ENCODE measurements at places on chromosomes 1 and 21. TPM values are rescaled to one million over a fixed set of nuclear protein-coding genes. Genes with fewer than 3 reads are reported as not detected.

- H3K4me3 ChIP-seq = no peak overlapping the region
- H3K4me1 ChIP-seq = no peaks in the 10 kb centered on the region
- H3K36me3 ChIP-seq = no peaks in the 10 kb centered on the region
- no peaks in the 10 kb centered on the region for H3K27me3 ChIP-seq
- no peak for DNase-seq
- no peak overlapping the region for H3K27ac ChIP-seq
Observed at GRCh38 chr1:112517231-112517630, 8.5 kb downstream of the WNT2B start.

DNA sequence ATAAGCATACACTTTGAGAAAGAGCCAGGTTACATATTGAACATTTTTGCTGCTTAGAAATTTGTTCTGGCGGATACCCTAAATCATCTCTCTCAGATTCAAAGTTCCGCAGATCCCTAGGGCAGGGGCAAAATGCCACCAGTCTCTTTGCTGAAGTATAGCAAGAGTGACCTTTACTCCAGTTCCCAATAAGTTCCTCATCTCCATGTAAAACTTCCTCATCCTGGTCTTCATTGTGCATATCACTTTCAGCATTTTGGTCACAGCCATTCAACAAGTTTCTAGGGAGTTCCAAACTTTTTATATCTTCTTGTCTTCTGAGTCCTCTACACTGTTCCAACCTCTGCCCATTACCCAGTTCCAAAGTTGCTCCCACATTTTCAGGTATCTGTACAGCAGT is 23.3 kb upstream of the LYPD8 start:
- no peak for DNase-seq
- H3K4me1 ChIP-seq = peaks cover 16% of the 10 kb centered on the region
- no peak overlapping the region for H3K4me3 ChIP-seq
- no peak overlapping the region for H3K27ac ChIP-seq

Gene ATP6V1G3
- total RNA-seq = not detected

DNA sequence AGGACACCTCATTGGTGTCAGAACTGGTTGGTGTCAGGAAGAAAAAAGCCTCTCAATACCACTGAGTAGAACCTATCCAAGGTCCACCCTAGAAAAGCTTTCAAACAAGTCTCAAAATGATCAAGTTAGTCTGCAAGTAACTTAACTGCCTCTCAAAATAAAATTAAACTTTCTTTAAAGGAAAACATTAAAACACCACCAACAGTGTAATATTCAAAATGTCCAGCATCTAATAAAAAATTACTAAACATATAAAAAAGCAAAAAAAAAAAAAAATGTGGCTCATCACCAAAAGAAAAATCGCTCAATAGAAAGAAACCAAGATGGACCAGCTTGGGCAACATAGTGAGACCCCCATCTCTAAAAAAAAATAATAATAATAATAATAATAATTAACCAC is 18.7 kb upstream of the OLFML2B start:
- DNase-seq = no peak
- H3K27me3 ChIP-seq = peaks cover 34% of the 10 kb centered on the region
- no peaks in the 10 kb centered on the region for H3K4me1 ChIP-seq
- no peaks in the 10 kb centered on the region for H3K36me3 ChIP-seq
- H3K27ac ChIP-seq = no peak overlapping the region
- no peak overlapping the region for H3K4me3 ChIP-seq

GRCh38 chr1:203598752-203599151 is 27.9 kb upstream of the ATP2B4 start:
- H3K4me3 ChIP-seq = no peak overlapping the region
- DNase-seq = no peak
- H3K36me3 ChIP-seq = no peaks in the 10 kb centered on the region
- no peak overlapping the region for H3K27ac ChIP-seq
- H3K4me1 ChIP-seq = no peaks in the 10 kb centered on the region
